ENCODE measurements at places on chromosomes 1 and 21.

DNA sequence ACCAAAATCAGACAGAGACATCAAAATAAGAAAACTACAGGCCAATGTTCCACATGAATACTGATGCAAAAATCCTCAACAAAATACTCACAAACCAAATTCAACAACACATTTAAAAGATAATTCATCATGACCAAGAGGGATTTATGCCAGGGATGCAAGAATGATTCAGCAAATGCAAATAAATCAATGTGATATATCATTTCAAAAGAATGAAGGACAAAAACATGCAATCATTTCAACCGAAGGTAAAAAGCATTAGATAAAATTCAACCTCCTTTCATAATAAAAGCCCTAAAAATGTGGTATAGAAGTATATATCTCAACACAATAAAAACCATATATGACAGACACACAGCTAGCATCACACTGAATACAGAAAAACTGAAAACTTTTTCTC lies 81.5 kb upstream of the LYPLAL1 start:
- no peak for DNase-seq

- no peak for DNase-seq
Observed at GRCh38 chr1:113552244-113552643, 161.9 kb downstream of the MAGI3 start.

DNA sequence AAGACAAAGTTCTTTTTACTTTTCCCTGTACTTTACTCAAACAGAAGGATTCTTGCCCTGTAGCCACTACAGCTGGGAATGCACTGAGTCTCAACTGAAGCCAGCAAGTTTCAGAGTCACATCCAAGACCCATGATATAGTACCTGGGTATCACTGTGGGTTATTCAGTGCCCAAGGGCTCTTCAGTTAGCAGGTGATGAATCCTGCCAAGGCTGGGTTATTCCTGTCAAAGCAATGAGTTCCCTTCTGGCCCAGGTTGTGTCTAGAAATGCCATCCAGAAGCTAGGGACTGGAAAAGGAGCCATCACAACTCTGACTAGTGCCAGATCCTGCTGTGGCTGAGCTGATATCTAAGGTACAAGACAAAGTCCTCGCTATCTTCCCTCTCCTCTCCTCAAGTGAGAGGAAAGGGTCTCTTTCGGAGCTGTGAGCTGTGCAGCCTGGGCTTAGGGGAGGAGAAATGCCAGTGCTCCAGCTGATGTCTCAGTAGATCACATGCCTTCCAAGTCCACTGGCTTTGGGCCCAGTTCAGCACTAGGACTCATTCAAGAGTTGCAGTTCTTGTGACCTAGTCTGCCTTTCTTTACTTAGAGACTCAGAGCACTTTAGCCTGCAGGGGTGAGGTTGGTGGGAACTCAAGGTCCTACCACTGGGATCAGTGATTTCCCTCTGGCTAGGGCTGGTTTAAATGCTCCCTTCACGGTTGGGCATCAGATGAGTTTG lies 369.4 kb downstream of the TBX15 start:
- DNase-seq: no peak

DNA sequence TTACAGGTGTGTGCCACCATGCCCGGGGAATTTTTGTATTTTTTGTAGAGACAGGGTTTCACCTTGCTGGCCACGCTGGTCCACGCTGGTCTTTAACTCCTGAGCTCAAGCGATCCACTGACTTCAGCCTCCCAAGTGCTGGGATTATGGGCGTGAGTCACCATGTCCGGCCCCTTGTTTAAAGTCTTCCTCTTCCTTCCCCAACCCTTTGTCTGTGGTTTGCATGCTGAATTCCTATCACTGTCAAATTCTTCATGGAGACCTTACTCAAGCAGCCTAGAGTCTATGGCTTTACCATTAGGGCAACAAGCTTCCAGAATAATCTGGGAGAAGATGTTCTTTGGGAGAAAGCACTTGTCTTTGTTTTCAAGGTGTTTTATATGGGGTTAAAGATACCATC lies 34.7 kb downstream of the B3GALT5 start:
- no peak for DNase-seq

- DNase-seq: no peak
Observed at GRCh38 chr1:94298861-94299260, 61.5 kb upstream of the ARHGAP29 start.

GRCh38 chr1:233025567-233025966 lies 75.2 kb downstream of the NTPCR start:
- DNase-seq: no peak

GRCh38 chr1:36881068-36881405 lies 153.3 kb downstream of the GRIK3 start:
- no peak for DNase-seq
